ENCODE measurements at places on chromosomes 1 and 21.

DNA sequence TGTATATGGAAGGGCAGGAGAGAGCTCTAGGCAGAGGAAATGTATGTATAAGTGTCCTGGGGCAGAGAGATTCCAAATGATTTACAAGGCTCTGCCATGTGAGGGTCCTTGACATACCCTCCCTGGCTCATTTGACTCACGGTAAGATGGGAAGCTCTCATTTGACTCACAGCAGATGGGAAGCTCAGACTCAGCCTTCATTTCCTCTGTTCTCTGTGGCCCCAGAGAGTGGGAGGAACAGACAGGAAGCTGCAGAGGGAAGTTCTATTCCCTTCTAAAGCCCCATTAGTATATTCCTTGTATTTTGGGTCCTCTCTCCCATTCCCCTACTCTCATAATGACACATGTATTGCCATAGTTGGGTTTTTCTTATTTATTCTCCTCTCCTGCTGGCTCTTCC is 44.9 kb downstream of the FOXD2 start:
- no peak for DNase-seq

DNA sequence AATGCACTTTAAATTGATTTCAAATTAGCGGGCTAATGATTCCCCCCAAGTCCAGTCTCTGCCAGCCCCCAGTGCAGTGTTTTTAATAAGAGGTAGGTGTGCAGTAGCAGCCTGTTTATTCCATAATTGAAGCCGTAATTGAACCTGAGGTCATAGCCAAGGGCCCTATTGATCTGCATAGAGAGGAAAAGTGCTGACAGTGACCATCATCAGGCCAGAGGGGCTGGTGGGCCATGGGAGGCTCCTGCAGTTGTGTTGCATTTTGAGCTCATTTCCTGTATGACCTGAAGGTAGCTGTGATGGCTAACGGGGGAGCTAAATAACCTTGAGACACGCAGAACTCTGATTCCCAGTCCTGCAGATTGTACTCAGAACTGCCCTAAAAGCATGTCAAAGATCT is 67.5 kb downstream of the DISP3 start:
- no peak for DNase-seq

GRCh38 chr21:32567626-32568025 is 17.7 kb downstream of the TCP10L start:
- DNase-seq = no peak

DNA sequence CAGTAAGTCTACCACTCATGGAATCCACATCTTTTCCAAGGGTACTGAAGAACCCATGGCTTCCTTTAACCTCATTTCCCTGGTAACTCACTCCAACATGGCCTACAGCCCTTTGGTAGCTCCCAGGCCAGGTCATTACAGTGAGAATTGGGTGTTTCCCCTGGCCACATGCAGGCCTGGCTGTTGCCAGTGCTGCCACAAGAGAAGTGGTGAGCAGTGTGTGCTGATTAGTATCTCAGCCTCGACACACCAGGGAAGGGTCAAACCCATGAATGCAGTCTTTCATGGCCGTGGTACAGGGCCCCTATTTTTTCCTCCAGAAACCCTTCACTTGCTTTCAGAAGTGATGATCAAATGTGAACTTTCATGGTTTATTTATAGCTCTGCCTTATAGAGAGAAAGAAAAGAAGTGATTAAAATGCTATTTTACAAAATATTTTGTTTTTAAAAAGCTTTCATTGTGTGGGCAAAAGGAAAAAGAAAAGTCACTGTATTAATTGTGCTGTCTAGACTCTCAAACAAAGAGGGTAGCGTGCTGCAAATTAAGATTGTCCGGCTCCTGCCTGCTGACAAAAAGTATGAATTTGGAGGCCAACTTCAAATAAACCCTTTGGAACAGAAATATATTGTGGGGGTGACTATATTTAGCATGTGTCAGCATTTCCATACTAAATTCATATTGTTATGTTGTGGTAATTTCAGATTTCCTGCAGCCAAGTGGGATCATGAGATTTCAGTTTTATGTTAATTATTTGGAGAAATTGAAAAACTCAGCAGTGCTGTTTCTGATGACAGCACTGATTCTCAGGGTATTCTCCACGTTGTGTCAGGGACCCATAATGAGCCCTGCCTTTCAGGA is 62.0 kb upstream of the HOOK1 start:
- peak; percentile 34 for DNase-seq

DNA sequence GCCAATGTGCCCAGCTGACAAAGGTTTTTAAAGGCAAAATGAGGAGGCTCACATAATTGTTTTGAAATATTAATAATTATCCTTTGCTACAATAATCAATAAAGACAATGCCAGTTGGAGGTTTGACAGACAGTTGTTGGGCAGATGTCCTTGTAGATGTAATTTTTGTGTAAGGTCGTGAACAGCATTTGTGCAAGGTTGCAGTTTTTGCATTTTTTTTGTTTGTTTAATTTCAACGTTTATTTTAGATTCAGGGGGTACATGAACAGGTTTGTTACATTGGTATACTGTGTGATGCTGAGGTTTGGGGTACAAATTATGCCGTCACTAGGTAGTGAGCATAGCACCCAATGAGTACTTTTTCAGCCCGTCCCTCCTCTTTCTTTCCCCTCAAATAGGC is 9.3 kb downstream of the MPZ start:
- DNase-seq = no peak

GRCh38 chr1:209838537-209838936 is 10.8 kb downstream of the UTP25 start:
- DNase-seq = no peak

DNA sequence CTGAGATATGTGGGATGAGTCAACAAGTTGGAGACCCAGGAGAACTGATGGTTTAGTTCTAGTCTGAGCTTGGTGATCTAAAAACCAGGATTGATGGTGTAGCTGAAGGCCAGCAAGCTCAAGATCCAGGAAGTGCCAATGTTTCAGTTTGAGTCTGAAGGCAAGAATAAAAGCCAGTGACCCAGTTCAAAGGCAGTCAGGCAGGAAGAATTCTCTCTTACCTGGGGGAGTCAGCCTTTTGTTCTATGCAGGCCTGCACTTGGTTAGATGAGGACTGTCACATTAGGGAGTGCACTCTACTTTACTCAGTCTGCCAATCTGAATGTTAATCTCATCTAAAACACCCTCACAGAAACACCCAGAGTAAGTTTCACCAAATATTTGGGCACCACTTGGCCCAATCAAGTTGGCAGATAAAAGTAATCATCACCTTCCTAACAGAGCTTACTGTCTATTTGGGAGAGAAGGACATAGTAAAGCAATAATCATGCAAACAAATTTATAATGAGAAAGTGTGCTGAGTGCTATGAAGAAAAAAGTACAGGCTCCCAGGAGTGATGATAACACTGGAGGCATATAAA is 63.4 kb downstream of the TSEN15 start:
- DNase-seq = no peak

GRCh38 chr1:41645062-41645461 is 160.6 kb upstream of the EDN2 start:
- DNase-seq = no peak

- no peak for DNase-seq
These were observed 55.1 kb downstream of the UBE2T start for GRCh38 chr1:202286622-202287097.

GRCh38 chr1:119656410-119656955 is 8.4 kb upstream of the ZNF697 start:
- DNase-seq = no peak

DNA sequence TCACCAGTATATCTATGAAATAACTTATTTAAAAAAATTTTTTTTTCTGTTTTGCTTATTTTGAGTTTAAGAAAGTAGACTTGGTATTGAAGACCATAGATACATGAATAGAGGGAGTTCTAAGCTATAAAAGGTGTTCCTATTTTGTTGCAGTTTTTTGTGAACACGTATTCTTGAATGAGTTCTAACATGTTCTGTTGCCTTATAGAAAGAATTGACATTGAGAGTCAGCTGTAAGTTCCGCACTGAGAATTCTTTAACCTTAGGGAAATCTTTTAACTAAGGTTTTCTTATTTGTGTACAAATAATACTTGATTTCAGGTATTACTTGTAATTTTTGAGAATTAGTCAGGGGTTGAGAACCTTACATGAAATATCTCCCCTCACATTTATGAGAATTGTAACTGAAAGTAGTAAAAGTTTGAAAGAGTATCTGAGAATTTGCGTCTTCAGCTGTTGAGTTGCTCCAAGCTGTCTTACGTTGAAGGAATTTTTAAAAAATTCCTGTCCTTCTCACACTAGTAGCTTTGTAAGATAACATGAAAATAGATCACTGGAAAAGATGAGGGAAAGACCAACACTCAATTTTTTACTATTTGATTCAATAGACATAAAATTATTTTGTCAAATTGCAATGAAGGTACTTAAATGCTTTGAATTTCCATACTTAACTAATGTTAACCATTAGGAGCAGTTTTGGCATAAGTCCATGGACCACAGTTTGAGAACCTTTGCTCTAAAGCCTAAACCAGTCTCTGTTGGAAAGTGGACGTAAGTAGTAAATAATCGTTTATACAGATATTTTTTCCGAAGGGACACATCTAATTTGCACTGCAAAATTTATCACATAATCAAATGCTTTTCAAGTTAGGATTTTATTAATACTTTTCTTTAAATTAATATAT is 3.8 kb downstream of the DR1 start:
- DNase-seq = no peak

DNA sequence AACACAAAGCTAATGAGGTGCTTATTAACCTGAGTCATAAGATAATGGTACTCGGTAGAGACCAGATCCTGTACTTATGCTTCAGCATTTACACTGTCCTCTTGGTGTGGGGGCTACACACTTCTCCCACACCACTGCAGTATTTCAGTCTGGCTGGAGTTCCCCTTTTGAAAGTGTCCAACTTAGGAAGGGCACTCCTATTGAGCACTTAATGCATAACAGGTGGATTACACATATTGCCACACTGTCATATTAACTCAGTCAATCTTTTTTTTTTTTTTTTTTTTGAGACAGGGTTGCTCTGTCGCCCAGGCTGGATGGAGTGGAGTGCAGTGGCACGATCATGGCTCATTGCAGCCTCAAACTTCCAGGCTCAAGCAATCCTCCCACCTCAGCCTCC is 1.5 kb downstream of the GPATCH4 start:
- no peak for DNase-seq

- DNase-seq = no peak
These were observed 41.6 kb upstream of the PDE9A start for GRCh38 chr21:42611852-42612251.

DNA sequence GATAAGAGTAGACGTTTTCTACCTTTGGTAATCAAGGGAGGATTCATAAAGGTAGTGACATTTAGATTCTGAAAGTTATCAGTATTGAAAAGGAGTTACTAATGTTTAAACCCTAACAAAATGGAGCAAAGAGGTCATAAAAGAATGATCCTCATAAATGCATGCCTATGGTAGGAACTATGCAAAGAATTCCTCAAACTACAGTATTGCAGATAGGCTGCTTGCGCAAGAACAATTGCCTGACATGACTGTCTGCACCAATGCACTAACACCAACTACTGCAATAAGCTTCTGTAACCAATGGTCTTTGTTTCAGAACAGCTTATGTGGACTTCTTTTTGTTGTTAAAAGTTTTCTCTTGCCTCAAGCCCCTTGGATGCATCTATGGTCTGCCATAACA is 597.3 kb upstream of the ADGRL4 start:
- no peak for DNase-seq

DNA sequence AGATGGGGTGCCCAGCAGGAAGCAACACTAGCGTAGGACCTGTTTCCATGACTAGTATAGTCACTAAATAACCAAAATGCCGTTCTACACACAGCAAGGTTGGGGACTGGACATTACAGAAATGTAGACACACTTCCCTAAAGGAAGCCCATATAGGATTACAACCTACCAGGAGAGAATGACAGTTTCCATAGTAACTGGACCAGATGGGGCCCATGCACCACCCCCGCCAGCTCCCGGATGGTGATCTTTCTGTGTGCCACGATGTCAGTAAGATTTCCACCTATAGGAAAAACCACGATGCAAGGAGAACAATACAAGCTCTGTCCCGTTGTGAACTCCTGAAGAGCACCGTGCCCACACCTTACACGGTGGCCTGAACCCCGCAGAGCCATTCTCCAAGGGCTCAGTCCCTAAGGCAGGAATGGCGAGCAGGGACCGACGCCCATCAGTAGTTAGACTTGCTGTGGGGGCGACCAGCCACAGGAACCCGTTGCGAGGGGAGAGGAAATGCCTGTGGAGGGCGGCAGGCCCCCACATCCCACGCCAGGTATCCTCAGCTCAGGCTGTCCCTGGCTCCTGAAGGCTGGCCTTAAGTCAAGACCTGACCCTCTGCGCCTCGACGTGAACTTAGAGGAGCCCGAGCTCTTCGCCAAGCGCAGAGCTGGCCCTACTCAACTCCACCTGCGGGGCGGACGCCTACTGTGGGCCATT is 13.6 kb upstream of the CEP85 start:
- DNase-seq = no peak

- DNase-seq = no peak
These were observed 103.5 kb upstream of the ETS2 start for GRCh38 chr21:38702196-38702595.

GRCh38 chr21:33046455-33046854 is 20.7 kb downstream of the OLIG2 start:
- no peak for DNase-seq

DNA sequence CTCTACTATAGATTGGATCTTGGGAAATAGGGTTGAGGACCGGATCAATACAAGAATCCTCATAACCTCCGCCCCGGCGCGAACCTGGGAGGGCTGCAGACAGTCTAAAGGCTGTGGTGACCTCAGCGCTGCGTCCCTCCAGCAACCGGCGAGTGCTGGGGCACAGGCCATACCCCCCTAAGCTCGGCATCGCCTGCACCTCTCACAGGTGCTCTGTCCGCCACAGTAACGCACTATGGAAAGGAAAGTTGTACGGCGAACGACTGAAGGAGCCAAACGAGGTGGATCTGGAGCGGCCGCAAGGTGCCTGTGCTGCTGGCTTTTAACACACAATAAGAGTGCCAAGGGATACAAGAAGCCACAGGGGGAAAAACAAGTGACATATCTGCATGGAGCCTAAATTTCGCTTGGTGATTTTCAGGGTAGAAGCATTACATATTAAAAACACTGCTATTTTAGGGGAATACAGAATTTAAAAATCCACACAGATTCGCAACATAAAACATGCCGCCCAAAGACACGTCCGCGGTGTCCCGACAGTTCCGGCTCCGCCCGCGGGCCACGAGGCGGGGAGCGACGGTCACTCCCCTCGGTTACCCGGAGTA is 1.4 kb upstream of the RBM15 start:
- DNase-seq = no peak

Measured in midbrain (tissue), 1 donor.